ENCODE measurements at places on chromosomes 2 and 18. TPM values are rescaled to one million over a fixed set of nuclear protein-coding genes. Genes with fewer than 3 reads are reported as not detected.

Gene SLC23A3
- 0.50 TPM for total RNA-seq

Gene HTR2B
- total RNA-seq, result 2.2 TPM

Gene STK25
- 82.7 TPM for total RNA-seq

Gene LOXHD1
- 0.19 TPM for total RNA-seq

Gene C2orf80
- total RNA-seq, result not detected

GRCh38 chr2:157875641-157876065 is 477 bp downstream of the ACVR1 start:
- DNase-seq, result peak; percentile 60

DNA sequence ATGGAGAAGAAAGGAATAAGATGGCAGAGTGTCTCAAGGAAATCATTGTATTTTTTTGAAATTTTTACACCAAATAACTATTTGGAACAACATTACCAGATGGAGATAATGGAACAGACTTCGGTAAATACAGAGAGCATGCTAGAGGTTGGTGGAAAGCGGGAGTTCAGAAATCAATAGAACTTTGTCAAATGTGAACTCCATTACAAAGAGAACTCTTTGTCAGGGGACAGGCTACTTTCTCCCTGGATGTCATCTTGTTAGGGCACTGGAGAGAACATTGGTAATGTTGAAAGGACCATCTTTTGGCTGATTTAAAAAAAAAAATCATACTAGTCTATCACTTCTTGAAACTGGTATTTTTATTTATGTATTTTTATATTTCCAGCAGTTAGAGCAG is 30.8 kb downstream of the DCC start:
- DNase-seq, result no peak

DNA sequence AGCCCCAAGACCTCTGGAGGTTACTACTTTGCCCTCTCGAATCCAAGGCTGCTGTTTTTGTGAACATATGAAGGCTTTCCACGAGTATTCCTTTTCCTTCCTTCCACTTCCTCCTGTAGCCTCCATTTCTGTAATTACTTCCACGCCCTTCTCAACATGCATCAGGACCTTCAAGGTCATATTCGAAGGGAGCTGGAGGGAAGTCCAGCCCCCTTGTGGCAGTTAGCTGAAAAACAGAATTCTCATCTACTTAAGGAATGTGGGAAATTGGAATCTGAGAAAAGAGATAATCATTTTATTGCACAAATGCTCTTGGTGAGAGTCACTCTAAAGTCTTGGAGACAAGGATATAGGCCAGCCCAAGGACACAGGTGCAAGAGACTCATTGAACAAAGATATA is 1000.2 kb downstream of the TDRD15 start:
- no peak for DNase-seq

DNA sequence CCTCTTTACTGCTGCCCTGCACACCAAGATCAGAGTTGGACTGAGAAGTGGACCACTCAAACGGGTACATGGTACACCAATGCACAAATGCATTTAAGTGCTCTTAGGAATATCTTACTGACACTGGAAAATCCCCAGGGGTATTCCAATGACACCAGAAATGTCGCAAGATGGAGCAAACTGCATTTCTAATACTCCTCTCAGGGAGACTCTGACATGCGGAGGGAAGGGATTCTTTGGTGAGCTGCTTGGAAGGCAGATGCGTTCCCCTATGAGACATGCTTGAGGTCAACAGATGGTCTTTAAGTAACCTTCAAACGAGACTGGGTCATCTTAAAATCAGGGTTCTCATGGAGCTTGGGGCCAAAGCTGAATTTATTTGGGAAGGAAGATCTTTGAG is 521.8 kb upstream of the TCF4 start:
- DNase-seq, result no peak

DNA sequence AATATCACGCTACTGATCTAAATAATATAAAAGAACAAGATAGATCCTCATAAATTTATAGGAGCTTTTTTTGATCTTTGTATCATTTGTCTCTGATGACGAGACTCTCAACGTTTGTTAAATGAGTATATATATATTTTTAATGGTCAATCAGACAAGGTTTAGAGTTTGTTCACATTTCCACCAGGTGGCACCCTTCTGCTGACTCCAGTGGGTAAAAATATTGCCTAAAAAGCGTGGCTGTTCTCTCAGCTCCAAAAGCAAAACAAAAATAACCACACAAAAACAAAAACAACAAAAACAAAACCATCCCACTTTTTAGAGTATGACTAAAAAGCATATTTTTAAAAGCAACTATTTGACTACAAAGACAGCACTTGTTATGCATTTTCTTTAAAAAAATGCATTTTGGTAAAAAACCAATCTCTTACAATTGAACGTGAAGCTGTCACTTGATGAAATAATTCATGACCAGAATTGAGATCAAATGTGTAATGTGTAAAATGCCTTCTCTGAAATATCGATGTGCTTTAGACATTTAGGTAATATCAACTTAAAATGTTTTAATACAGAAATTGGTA is 723.2 kb downstream of the DPP10 start:
- DNase-seq, result no peak

GRCh38 chr2:197131558-197131855 is 179.1 kb downstream of the ANKRD44 start:
- DNase-seq, result no peak

DNA sequence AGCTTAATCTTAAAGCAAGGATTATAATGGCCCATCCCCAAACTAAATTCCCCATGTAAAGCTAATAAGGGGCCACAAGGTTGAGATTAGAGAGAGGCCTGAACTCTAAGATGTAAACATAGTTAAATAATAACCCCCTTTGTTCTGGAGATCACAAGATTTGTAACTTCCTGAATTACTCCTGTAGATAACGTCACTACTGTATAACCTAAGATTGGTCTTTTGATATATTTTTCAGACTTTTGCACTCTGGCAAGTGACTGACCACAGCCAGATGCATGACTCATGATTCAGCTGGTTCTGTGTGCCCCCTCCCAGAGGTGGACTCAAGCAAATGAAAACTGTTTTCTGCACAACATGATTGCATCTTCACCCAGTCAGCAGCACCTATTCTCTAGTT is 686.0 kb upstream of the DDX18 start:
- DNase-seq, result no peak

GRCh38 chr2:36659872-36660312 is 36.6 kb upstream of the VIT start:
- DNase-seq, result no peak

DNA sequence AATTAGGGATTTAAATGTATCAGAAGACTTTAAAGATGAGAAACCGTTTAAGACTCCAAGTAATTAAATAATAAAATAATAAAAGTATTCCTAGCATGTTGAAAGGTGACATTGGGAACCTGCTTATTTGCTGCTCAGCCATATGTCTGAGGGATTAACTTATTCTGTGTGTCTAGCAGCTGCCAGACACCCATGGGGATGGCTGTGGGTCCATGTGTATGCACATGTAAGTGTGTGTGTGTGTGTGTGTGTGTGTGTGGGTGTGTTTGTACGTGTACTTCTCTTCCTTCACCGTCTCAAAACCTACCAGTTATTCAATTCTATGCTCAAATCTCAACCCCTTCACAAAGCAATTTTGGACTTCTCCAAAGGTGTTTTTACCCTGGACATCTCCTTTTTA is 124.5 kb downstream of the SETBP1 start:
- DNase-seq, result no peak

GRCh38 chr2:8494589-8494988 is 187.3 kb upstream of the ID2 start:
- DNase-seq, result no peak

DNA sequence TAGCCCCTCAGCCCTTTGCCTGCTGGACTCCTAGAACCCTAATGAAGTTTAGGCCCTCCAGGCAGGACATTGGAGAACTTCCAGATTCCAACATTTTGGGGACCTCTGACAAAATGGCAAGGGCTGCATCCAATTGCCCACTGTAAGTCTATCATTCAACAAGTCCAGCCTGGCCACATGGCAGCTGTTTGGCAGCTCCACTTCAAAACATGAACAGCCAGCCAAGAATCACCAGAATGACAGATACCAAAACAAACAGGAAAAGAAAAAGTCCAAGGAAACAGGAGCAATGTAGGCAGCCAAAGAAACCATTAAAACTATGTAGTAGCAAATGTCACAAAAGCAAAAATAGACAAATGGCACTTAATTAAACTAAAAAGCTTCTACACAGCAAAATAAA is 25.5 kb downstream of the SLC4A5 start:
- no peak for DNase-seq

GRCh38 chr2:83696838-83697237 is 762.2 kb downstream of the SUCLG1 start:
- DNase-seq, result no peak

DNA sequence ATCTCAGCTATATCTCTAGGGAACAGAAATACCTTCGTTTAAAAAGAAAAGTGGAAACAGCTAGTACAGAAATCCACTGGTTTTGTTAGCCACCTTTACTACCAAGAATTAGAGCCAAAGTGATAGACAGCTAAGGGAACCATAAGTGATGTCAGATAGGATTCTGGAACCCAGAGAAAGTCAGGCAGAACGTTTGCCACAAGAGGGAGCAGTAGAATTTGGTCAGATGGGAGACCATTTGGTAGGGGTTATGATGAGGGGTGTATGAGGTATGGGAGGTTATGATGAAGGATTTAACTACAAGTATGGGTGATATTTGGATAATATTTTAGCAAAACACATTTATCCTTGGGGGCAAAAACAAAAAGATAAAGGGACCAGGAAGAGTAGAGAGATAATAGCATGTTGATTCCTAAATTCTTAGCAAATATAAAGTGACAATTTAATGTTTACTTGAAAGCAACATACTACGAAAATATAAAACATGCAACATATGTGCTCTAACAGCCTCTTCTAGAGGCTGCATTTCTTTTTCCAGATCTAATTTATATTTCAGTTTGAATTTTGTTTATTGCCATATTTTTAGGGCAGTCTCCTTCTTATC is 3.3 kb downstream of the SLC8A1 start:
- no peak for DNase-seq

DNA sequence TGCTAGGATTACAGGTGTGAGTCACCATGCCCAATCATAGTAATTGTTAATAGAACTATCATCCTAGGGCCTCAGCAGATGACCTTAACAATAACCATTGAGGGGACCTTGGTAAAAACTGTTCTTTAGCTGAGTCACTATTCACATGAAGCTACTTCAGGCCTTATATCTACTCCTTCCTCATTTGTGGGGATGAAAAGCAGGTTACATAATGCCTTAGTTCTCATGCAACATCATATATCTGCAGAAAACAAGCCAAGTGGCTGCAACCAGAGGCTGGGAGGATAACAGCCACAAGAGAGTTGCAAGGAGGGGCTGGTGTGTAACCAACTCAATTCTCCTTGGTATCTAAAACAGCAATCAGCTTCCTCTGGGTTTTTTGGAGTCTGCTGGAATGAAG is 445.4 kb downstream of the NBAS start:
- no peak for DNase-seq

DNA sequence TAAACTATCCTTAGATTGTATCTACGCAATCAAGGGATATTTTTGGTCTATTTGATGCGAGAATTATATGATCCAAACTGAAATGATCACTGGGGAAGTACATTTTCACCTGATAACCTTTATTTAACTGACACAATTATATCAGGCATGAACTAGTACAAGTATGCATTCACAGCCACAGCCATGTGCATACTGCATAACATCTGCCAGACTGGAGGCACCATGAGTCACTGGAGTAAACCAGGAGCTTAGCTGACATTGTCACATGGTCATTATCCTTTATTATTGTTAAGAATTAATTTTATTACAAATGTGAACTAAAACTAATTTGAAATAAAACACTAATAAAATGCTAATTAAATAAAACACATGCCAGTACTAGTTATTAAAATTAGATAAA is 1127.1 kb downstream of the DPP10 start:
- no peak for DNase-seq

GRCh38 chr2:141068053-141068682 is 1062.6 kb downstream of the LRP1B start:
- DNase-seq, result no peak

GRCh38 chr2:74991977-74992376 is 33.5 kb downstream of the POLE4 start:
- DNase-seq, result no peak

DNA sequence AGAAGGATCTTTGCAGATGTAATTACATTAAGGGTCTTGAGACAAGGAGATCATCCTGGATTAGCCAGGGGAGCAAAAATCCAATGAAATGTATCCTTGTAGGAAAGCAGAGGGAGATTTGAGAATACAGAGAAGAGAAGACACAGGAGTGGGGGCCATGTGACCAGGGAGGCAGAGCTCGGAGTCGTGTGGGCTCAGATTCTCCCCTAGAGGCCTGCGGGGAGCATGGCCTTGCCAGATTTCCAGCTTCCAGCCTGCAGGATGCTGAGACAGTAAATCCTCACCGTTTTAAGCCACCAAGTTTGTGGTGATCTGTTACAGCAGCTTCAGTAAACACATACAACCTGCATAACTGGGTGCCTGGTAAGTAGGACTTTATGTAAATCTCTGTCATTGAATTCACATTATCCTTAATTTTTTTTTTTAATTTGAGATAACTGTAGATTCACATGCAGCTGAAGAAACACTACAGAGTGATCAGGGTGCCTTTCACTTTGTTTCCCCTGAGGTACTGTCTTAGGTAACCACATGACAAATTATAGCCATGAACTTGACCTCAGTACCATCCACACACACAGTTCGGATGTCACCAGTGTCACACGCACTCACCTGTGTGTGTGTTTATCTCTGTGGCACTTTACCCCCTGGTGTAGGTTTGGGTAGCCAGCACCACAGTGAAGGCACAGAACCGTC is 138.4 kb upstream of the HDAC4 start:
- DNase-seq, result no peak

DNA sequence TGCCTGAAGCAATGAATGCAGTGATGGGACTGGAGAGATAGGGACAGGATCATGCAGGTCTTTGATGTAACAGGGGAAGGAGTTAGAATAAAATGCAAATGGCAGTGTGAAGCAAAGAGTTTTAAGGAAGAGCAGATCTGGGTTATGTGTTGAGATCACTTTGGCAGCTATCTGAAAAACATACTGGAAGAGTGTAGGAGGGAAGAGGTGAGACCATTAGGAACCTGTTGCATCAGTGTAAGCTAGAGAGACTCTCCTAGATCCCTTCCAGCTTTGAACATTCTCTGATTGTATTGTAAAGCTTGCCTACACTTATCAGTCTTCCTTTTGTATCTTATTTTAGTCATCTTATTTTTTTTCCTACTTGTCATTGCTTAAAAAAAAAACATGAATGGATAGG is 10.5 kb downstream of the ACVR2A start:
- DNase-seq, result no peak

DNA sequence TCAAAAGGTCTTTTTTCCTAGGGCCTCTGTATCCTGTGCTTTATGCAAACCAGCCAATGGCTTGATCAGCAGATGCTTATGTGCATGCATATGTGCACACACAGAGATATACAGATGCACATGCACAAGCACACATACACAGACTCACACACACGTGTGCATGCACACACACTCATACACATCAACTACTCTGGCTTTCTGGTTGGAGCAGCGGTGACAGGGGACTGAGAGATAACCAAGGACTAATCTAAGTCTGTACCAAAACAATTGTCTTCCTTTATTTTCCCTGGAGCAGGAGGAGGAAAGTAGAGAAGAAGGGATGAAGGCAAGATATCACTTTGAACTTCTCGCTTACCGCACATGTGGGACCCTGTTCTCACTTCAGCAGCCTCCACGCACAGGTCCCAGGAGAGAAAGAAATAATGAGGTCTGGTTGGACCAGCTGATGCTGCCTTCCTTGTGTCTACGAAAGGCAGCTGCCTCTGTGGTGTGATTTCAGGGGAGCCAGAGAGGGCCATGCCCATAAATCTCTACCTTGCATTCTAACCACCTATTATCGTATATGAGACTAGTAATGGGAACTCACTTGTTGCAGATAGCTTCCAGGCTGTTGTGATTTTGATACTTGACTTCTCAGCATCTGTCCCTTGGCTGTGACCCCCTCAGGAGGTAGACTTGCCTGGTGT is 338.0 kb downstream of the EN1 start:
- DNase-seq, result no peak
